Inflammatory macrophage (primary cell): ENCODE measurements at places on chromosomes 7 and 10.

DNA sequence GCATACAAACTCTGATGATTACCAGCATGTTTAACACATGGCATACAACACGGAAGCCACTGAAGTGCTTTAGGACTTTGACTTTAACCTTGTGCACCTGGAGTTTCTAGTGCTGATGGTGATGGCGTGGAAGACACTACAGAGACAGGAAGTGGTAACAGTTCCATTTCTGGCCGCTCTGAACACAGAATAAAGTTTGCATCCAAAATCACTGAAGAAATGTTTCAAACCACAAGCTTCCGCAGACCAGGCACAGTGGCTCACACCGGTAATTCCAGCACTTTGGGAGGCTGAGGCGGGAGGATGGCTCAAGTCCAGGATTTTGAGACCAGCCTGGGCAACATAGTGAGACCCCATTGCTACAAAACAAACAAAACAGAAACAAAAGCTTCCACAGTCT, 40.3 kb upstream of the TNPO3 start:
- no peak for DNase-seq

DNA sequence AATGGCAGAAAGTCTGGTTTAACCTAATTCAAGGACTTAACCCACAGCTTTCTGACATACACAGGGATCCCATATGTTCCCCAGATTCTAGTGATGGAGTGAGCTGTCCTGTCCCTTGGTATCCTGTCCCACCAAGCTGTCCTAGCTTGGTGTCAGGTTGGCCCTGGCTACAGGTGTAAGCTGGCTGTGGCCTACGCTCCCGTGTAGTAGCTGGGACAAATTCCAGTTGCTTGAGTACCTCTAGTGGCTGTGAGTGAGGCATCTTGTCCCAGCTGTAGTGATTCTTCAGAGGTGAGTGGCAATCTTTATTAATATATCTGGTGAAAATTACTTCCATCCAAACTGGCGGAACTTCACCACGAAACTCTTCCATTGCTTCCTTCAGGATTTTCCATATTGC, 105.2 kb upstream of the FAM171A1 start:
- DNase-seq, result no peak

DNA sequence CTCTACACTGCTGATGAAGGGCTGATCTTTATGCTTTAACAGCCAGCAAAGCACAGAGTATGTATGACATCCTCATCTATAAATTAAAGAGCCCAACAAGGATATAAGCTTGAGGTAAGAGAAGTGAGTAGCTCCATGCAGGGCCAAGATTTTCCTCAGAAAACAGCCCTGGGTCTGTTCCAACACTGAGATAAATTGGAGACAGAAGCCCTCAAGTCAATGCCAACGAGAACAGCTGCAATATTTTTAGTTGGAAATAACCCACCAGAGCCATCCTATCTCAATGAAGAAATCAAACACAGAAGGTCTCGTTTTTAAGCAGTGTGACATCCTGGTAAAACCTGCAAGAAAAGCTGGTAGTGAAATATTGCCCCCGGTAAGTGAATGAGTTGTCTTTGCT, 297.0 kb upstream of the AUTS2 start:
- no peak for DNase-seq

DNA sequence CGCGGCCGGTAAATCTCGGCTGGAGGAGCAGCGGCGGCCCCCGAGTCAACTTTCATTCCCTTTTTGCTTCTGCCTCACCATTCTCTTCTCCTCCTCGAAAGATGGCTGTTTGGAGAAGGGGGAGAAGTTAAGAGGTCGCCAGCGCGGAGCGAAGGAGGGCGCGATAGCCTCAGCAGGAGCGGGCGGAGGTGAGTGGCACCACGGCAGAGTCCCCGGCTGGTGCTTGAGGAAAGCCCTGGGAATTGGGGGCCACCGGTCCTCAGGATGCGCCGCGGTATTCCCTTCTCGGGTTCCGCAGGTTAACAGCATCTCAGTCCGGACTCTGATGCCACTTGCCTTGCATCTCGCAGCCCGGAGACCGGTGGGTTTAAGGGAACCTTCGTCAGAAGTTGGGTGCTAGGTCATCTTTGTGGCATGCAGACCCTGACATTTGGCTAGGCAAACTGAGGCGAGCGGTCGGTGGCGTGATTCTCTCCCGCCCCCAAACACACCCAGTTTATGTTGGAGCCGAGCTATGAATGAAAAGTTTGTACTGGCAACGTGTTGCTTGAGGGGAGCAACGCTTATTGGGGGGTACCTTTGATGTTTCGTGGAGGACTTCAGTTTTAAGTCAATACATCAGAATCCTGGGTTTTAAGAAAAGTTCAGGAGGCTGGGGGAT, 59.5 kb upstream of the PRPS1L1 start:
- DNase-seq, result no peak

GRCh38 chr7:83827036-83827435, 178.1 kb upstream of the SEMA3E start:
- no peak for DNase-seq

DNA sequence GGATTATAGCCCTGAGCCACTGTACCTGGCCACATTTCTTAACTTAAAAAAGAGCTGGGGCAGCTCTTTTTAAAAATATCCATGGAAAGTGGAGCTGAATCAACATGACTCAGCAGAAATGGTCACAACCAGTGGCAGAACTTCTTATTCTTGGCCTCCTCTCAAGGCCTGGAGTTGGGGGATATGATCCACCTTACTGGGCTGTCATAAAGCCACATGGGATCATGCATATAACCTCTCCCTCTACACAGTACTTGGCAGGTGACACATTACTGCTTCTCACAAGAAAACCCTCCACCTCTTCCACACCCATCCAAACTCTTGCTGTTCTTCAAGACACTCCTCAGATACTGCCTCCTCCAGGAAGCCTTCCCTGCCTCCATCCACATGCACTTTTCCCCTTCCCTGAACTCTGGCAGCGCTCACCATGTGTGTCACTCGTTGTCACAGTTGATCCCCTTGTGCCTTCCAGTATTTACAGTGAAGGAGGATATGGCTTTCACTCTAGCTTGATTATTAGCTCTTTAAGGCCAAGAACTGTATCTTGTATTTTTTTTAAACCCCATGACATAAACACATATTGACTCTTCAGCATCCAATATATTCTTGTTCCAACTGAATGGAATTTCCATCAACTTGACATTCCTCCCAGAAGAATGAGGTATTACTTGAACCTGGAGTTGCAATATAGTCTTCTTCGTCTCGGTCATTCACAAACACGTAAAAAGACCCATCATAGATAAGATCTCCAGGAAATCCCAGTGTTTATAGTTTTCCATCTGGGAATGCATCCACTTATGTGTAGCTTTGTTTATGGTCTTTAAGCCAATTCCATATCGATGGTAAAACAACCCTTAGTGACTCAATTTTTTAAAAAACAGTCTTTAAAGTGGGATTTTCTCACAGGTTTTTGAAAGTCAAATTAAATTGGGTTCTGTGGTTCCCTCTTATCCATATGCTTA, 85.5 kb downstream of the TBXAS1 start:
- no peak for DNase-seq

- DNase-seq, result no peak
Measured at GRCh38 chr7:37775921-37776320, 72.5 kb upstream of the NME8 start.

- no peak for DNase-seq
Measured at GRCh38 chr10:110355141-110355831, 50.6 kb upstream of the SMNDC1 start.

GRCh38 chr7:55545496-55545895, 26.8 kb downstream of the VOPP1 start:
- DNase-seq, result no peak

DNA sequence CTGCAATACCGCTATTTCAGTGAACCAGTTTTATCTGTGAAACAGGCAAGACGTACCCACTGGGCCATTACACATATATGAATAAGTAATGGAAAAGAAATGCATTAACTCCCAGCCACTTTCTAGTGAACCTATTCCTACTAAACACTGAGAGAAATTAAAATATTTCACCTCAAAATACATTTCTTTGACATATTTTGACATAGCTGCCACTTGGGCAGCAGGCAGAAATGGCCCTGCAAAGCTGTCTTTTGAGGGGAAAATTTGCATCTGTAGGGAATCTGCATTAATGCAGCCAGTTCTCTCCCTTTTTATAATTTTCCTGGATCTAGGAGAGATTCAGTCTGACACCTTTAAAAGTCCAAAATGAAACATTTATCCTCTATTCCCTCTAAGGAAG, 714.8 kb upstream of the POM121L12 start:
- DNase-seq, result no peak

- DNase-seq, result peak; percentile 9
Measured at GRCh38 chr10:122648599-122649428, 50.8 kb downstream of the C10orf120 start.

GRCh38 chr10:133185916-133186315, 25.9 kb downstream of the KNDC1 start:
- DNase-seq, result no peak

- no peak for DNase-seq
Measured at GRCh38 chr7:19327018-19327417, 181.8 kb upstream of the FERD3L start.

DNA sequence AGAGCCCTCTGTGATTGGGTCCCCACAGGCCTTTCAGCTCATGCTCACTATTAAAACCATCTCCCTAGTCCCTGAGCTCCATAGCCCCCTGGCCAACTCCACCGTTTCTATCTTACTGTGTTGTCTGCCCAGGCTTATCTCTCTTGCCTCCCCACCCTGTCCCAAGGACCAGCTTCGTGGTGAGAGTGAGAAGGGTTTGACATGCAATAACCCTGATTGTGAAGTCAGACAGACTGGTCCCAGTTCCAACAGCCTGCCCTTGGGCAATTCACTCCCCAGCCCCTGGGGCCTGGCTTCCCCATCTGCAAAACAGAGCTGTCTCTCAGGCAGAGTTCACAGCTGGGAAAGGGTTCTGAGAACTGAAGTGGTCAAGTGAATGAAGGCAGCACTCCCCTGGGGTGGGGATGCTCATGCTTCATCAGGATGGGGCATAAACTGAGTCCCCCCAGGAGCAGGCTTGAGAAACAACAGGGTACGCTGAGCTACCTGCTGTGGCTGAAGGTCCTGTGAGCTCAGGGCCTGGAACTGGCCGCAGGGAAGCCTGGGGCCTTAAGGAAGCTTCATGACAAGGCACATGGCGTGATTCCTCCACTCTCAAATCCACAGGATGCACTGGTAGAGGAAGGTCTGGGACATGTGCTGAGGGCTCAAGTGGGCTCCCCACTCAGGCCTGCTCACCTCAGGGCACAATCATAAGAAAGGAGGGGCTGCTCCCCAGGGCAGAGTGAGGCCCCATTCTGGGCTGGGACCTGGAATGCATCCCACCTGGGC, 1.8 kb upstream of the PPIF start:
- peak; percentile 72 for DNase-seq

DNA sequence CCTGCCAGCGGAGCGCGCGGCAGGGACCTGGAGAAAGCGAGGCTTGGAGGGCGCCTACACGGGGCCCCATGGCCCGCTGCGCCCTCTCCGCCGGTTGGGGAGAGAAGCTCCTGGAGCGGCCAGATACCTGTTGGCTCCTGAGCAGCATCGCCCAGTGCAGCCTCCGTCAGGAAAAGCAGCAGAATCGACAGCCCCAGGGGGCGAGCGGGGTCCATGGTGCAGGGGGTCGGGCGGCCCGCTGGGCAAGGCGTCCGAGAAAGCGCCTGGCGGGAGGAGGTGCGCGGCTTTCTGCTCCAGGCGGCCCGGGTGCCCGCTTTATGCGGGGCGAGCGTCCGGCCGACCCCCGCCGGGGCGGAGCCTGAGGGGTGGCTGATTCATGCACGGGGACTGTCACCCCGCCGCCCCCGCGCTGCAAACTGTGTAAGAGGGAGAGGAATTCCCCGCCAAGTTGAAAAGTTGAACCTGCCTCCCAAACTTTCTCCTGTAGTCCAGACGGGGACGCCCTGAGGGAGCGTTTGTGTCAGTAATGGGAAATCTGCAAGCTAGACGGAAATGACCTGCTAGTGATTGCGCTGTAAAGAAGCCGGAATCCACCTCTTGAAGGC, at the start of gene TFPI2:
Gene TFPI2, minus strand, starts transcription at position 290 of the 605 bp plus-strand sequence. Its CDS starts 75 bp downstream, at position 215.
- DNase-seq, result no peak

DNA sequence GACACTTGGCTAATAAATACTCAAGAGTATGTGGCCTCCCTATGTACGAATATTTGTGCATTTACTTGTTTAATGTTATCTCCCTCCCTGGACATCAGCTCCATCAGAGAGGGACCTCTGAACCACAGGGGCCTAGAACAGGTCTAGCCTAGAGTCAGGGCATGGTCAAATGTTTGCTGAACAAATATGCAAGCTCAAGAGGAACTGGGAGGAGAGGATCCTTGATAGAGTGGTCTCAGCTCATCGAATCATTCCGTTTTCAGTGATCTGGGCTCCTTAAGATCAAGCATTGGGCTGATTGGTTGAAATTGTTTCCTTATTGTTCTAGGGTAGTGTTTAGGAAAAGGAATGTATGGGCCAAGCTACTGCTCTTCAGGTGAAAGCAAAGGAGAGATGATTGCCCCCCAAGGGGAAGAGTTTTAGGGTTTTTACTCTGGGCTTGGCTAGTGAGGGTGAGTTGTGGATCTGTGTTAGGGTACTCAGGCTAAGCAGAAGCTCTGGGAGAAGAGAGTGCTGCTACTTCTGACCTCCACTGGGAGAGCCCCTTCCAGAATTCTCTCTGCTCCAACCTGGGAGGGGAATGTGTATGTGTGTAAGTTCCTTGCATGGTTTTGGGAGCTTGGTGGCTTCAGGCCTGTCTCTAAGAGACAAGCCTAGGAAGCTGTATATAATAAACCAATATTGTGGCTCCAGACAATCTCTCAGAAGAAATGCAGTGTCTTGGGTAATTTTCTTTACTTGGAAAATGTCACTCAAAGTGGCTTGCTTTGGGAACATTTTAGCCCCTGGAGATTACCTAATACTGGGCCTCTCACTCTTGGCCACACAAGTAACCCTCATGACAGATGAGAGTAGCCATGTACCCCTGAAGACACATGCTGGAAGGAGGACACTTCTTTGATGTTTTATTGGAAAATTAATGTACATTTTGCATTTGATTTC, 110.0 kb downstream of the EMX2 start:
- DNase-seq, result no peak

GRCh38 chr7:95716357-95717122, 55.8 kb upstream of the DYNC1I1 start:
- DNase-seq, result no peak

DNA sequence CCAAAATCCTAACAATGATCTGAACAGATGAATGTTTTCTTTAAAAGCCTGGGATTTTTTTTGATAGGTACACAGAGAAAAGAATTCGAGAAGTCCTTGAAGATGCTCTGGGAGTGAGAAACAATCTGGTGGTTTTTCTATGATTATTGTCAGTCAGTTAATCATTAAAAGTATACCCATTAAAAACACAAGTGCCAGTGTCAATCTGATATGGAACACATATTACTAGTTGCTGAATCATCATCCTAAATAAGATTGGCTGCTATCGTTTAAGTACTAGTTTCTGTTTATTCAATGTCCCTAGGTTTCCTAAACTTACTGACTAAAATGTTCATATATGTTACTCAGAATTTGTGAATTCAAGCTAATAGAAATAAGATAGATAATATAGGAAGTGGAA, 16.1 kb downstream of the COL28A1 start:
- no peak for DNase-seq
